ENCODE measurements at places on chromosomes 2 and 18.

GRCh38 chr2:31054842-31055388 is 83.3 kb downstream of the GALNT14 start:
- DNase-seq = no peak

GRCh38 chr2:70716131-70716743 is 51.8 kb downstream of the ADD2 start:
- DNase-seq = no peak

GRCh38 chr2:191048073-191048472 is 34.1 kb upstream of the STAT1 start:
- no peak for DNase-seq

DNA sequence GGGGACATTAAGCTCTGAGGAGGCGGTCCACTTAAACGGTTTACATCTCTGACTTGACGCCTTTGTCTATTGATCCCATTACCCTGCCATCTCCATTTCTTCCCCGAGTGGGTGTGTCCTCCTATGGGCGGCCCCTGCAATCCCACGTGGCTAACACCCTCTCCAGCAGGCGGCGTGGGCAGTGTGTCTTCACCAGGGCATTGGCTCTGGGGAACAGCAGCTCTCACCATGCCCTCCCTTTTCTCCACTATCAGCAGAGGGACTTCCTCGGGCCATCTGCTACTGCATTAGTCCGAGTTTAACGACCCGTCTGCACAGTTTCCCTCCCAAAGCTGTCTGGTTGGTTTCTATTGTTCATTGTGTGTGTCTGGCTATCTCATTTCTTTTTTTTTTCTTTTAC is 511.9 kb upstream of the NRP2 start:
- DNase-seq = no peak

DNA sequence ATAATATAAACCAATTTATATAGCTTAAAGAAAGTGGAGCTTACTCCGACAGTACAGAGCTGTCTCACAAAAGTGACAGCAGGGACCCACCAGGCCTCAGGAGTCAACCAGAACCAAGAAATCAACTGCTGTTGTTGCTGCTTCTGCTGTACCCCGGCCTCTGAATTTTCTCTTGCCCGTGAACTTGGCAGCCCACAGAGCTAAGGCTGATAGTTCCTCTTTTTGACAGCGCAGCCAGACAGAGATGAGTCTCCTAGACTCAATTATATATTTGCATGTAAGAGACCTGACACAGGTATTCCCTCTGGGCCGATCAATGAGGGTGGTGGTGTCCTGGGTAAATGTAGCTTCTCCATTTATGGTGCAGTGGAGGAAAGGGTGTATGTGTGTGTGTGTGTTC is 109.4 kb downstream of the KCTD1 start:
- DNase-seq = no peak
